NCI-H226 (cell line): ENCODE measurements at places on chromosomes 12 and 14.
A peak's percentile ranks its signal among the peaks of the same experiment; 100 is the strongest.

GRCh38 chr12:56358836-56359532 lies 923 bp downstream of the STAT2 start:
- peak; percentile 63 for DNase-seq

DNA sequence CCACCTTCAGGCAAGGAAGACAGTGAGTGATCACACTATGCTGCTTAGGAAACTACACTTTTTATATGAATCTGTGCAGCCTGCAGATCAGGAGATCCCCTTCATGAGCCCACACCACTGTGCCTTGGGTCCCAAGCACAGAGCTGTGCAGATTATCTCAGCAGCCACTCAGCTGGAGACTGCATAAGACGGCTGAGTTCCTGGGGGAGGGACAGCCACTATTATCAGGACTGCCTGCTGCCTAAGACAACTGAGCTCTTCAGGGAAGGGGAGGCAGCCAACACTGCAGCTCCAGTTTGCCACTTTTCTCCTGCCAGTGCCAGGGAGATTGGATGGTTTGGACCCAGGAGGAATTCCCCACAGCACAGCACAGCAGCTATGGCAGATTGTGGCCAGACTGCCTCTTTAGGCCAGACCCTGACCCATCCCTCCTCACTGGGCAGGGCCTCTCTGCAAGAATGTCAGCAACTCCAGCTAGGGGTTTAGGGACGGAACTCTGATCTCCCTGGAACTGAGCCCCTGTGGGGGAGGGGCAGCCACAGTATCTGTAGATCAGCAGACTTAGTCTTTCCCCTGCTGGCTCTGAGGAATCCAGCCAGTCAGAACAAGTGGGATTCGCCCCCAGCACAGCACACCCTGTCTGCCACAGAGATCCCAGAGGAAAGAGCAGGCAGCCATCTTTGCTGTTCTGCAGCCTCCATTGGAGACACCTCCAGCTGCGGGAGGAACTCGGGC lies 141.3 kb downstream of the KLHL28 start:
- DNase-seq, result no peak

DNA sequence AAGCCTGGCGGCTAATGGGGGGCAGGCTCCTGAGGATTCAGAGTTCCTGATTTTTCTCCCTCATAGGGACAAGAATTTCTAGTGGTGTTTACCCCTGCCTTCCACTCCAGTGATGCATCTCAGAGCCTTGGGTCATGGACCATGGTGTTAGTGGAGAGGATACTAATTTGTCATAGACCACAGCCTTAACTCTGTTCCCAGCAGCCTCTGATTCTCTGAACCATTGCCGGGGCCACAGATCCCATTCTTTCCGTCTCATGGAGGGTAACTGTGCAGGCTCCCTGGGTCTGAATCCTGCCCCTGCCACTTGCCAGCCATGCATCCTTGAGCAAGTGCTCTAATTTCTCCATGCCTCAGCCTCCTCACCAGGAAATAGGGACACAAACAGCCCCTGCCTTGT lies 55.1 kb downstream of the RPH3A start:
- DNase-seq, result no peak

DNA sequence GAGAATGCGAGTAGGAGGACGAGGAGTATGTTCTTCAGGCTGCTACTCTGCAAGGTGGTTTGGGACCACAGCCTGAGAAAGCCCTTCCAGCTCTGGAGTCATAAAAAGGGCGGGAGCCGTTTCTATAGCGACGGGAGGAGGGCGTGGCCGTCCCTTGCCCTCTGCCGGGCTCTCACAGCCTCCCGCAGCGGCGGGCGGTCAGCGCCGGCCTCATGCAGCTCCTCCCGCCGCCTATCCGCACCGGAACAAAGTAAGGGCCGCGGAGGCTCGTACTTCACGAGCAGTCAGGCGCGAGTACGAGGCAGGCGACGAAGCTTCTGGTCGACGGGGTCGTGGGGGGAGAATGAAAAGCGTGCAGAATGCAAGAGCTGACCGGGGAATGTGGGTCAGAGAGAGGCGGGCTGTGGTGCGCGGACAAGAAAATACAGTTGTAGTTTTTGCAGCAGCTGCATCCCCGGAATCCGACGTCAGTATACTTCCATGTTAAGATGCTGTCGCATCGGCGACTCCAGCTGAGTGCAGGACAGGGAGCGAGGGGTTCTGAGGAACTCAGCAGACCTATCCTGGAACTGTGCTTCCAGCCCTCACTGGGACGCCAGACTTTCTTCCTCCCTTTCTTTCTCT lies at the start of gene DYRK4:
Gene DYRK4, plus strand, starts transcription at position 175 of the 624 bp plus-strand sequence. Its CDS starts 38 bp downstream, at position 213.
- DNase-seq, result peak; percentile 26

DNA sequence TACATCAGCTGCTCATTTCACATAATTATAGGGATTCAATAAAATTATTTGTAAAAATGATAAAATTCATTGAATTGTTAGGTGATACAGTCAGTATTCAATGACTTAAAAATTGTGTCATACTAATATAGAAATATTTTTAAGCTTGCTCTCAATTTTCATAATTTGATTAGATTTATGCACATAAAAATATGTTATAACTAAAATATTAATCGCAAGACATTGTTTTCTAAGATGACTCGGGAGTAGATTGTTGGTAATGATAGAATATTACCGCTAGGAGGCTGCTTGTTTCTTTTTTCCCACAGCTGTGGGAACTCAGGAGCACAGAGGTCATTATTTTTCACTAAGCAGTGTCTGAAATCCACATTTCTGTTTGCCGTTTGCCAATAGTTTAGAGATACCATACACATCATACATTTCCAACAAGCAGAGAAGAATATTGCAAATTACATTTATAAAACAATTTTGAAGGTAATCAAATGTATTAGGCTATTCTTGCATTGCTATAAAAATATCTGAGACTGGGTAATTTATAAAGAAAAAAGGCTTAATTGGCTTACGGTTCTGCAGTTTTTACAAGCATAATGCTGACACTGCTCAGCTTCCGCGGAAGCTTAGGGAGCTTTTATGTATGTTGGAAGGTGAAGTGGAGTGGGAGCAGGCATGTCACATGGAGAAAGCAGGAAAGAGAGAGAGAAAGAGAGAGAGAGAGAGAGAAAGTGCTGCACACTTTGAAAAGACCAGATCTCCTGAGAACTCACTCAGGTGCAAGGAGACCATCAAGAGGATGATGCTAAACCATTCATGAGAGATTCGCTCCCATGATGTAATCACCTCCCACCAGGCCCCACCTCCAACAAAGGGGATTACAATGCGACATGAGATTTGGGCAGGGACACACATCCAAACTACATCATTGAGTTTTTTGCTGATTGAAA lies 9.2 kb downstream of the CD69 start:
- DNase-seq, result no peak

DNA sequence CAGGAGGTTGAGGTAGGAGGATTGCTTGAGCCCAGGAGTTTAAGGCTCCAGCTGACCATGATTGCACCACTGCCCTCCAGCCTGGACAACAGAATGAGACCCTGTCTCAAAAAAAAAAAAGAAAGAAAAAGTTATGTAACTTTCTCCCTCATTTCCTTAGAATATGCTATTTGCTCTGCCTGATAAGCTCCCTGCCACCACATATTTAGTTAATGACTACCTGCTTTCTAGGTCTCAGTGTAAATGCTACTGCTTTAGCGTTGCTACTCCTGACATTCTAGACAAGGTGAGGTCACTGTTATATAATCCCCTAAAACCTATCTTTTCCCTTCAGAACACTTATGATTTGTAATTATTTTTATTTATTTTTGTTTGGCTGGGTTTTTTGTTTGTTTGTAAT lies 86.3 kb upstream of the AMN1 start:
- DNase-seq, result peak; percentile 22

DNA sequence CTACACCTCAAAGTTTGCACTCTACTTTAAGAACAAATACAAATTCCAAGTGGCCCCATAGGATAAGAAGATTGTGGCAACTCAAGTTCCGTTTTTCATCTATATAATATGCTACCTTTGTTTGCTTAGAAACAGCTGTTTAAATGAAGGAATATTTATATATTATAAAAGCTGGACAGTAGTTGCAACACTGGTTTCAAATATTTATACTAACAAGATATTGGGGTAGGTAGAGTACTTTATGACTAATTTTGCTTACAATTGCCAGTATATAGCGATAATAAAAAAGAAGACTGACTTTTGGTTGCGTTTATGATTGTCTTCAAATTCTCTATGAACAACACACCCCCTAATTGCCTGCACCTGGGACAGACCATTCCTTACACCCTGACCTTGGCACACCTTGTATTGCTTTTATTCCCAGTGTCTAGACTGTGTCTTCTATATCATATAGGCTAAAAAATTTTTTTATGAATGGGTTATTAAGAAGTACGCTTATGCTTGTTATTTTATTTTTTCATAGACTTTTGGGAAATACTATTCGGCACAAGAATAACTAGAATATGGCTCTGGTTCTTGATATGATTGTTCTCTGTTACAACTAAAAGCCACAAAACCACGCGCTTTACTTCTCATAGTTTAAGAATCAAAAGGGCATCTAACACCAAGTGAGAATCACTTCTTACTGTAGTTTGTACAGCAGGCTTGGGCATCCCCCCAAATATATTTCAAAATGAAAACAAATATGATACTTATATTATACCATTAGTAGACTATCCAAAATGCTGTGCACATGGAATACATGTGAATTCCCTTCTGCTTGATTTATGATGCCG lies 455.4 kb upstream of the DCN start:
- DNase-seq, result no peak

GRCh38 chr14:39773387-39774126 lies 341.3 kb upstream of the FBXO33 start:
- no peak for DNase-seq

DNA sequence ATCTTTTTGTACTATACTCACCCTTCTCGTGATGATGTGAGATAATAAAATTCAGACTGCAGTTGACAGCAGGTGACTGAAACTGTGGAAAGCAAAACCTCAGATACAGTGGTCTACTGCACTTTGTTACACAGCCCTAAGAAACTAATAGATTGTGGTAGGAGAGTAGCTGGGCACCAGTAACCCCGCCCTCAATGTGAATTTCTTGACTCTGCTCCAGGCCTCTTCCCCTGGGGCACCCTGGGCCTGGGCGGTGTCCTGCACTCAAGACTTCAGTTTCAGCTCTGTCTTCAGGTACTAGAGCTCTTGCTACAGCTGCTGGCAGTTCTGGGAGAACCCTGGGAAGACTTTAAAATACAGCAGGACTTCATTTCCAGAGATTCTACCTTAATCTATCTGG lies 197.6 kb upstream of the AVPR1A start:
- DNase-seq, result no peak

GRCh38 chr12:3010214-3010930 lies 51.2 kb downstream of the TEAD4 start:
- no peak for DNase-seq

GRCh38 chr12:44076871-44077270 lies 241.0 kb downstream of the TMEM117 start:
- DNase-seq, result no peak

DNA sequence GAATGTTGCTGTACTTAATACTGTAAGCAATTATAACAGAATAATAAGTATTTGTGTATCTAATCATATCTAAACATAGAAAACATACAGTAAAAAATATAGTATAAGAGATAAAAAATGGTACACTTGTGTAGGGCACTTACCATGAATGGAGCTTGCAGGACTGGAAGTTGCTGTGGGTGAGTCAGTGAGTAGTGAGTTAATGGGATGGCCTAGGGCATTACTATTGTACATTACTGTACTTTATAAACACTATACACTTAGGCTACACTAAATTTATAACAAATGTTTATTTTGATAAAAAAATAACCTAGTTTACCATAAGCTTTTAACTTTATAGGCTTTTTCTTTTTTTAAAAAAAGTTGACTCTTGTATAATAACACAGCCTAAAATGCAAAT lies 1071.2 kb upstream of the SEL1L start:
- DNase-seq, result no peak

- DNase-seq, result no peak
Measured at GRCh38 chr12:103109861-103110260, 152.4 kb downstream of the ASCL1 start.

GRCh38 chr14:103282932-103283331 lies 51.1 kb upstream of the EIF5 start:
- DNase-seq, result no peak

DNA sequence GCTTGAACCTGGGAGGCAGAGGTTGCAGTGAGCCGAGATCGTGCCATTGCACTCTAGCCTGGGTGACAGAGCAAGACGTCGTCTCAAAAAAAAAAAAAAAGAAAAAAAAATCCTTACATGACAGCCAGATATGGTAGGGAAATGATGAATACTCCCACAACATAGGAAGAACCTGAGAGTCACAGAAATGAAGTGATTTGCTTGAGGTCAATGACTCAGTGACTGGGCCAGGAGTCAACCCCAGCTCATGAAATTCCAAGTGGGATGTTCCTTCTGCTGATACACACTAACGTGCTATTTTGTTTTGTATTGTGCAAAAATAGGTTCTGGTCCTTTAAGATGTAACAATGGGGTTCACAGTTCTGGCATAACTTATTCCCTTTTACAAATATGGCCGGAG lies 9.0 kb downstream of the RHOF start:
- peak; percentile 89 for DNase-seq

GRCh38 chr12:53533471-53533870 lies 26.2 kb upstream of the NPFF start:
- no peak for DNase-seq

DNA sequence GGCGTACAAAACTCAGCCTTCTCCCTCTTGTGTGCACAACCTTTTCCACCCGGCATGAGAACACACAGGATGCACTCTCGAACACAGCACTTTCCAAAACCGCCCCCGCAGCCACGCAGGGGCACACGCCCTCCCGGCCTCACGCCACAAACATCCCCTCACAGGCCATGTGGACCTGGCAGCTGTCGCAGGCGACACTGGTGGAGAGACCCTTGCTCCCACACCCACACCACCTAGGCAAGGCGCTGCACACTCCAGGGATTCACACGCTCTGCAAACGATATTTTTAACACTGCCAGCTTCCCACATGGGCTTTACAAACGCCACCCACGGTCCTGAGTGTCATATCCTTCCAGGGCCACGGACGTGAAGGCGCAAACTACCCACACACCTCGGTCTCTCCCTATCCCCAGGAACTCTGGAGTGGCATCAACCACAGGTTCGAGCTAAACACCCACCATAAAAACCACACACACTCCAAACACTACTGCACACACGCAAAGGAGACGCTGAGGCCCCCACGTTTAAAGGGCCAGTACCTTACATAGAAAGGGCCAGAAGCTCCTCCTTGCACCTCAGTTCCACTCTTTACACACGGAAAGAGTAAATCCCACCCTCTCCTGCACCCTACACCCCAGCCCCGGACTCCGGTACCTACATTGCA lies 12.4 kb upstream of the ITGB7 start:
- DNase-seq, result no peak

DNA sequence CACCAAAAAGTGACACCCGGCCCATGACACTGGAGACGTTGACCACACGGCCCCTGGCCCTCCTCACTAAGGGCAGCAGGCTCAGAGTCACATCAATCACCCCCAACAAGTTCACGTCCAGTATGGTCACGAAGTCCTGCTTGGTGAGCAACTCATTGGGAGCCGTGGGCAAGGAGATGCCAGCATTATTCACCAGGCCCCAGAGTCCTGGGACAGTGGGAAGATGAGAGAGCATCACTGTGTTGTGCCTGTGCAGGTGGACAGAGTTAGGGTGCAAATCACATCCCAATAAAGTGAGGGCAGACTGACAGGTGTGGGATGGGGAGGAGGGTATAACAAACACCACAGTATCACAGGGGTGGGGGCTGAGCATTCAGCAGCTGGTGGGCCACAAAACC lies 2.5 kb downstream of the RDH16 start:
- no peak for DNase-seq
